Activated CD4-positive, alpha-beta T cell treated with anti-CD3 and anti-CD28 coated beads, Interleukin-2, amount 10 ng/mL, durations not matched to agents 24 days and 14 days (primary cell): ENCODE measurements at places on chromosomes 13 and 19.

- H3K27me3 ChIP-seq = no peaks in the 10 kb centered on the region
- H3K4me1 ChIP-seq = no peaks in the 10 kb centered on the region
- H3K36me3 ChIP-seq = peaks cover 65% of the 10 kb centered on the region
- no peak for DNase-seq
Measured at GRCh38 chr13:49464085-49464484, 20.0 kb downstream of the SETDB2 start.

DNA sequence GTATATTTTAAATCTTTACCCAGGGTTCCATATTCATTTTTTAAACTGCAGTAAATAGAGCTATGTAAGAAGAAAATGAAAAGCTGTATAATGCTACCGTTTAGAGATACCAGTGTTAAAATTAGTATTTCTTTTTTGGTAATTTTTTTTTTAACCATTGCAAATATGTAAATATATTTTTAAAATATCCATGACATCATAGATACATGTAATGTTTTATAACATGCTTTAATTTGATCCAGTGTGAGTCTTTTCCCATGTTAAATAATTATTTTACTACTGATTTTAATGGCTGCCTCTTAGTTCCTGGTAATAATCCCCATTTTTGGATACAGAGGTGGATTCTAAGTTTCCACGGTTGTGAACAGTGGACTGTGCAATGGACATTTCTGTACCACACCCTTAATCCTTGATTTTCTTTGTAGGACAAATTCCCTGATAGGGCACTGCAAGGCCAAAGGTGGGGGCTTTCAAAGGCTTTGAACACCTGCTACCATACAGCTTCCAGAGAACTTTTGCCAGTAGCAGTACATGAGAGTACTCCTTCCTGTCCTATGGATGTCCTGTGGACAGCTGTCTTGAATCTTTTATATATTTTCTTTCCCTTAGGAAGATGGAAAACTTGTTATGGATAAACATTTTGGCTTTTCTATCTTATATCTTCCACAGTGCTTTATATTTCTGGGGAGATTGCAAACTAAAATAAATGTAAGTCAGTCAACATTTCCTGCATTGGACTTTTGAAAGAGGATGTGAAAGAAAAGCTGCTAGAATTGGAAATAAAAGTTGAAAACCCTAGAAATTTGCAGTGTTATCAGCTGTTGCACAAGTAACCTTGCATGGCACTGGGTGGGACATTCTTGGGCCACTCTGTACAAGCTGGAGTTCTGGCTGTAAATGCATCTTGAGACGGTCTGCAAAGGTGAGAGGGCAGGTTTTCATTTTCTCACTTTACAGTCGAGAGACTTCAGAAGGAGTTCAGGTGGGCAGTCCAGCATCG, 46.8 kb downstream of the ARHGEF7 start:
- H3K36me3 ChIP-seq = peaks cover 58% of the 10 kb centered on the region
- no peaks in the 10 kb centered on the region for H3K27me3 ChIP-seq

DNA sequence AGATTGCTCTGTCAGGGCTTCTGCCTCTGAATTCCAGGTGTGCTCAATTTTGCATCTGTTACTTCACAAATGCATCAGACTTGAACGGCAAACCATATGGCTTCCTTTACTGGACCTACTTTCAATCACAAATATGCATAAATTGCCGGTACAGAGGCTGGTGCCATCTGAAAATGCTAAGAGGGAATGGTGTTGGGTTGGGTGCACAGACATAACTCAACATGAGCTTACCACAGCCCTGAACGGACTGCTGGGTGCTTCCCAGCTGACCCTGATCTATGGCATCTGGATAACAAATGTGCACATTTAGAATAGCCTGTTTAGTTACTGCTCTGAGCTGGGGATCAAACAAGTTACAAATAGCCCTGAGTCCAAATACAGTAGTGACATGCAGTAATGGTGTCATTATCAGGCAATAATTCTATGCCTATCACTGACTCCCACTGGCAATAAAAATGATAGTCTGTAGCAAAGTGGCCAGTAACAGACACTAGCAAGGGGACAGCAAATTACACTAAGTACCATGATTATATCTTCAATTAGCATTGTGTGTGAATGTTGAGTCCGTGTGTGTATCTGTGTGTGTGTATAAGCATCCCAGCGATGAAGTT, 927.3 kb downstream of the DIAPH3 start:
- no peak overlapping the region for H3K4me3 ChIP-seq
- no peak overlapping the region for H3K27ac ChIP-seq
- H3K36me3 ChIP-seq = no peaks in the 10 kb centered on the region
- DNase-seq = no peak
- no peaks in the 10 kb centered on the region for H3K4me1 ChIP-seq
- H3K27me3 ChIP-seq = no peaks in the 10 kb centered on the region

GRCh38 chr13:114298866-114299265, 15.4 kb upstream of the CHAMP1 start:
- no peaks in the 10 kb centered on the region for H3K27me3 ChIP-seq
- no peak overlapping the region for H3K4me3 ChIP-seq
- H3K27ac ChIP-seq = no peak overlapping the region
- no peaks in the 10 kb centered on the region for H3K4me1 ChIP-seq
- DNase-seq = no peak

- no peaks in the 10 kb centered on the region for H3K4me1 ChIP-seq
- no peak overlapping the region for H3K27ac ChIP-seq
- no peak for DNase-seq
- H3K4me3 ChIP-seq = no peak overlapping the region
Measured at GRCh38 chr13:114024603-114025404, 50.9 kb upstream of the C13orf46 start.

DNA sequence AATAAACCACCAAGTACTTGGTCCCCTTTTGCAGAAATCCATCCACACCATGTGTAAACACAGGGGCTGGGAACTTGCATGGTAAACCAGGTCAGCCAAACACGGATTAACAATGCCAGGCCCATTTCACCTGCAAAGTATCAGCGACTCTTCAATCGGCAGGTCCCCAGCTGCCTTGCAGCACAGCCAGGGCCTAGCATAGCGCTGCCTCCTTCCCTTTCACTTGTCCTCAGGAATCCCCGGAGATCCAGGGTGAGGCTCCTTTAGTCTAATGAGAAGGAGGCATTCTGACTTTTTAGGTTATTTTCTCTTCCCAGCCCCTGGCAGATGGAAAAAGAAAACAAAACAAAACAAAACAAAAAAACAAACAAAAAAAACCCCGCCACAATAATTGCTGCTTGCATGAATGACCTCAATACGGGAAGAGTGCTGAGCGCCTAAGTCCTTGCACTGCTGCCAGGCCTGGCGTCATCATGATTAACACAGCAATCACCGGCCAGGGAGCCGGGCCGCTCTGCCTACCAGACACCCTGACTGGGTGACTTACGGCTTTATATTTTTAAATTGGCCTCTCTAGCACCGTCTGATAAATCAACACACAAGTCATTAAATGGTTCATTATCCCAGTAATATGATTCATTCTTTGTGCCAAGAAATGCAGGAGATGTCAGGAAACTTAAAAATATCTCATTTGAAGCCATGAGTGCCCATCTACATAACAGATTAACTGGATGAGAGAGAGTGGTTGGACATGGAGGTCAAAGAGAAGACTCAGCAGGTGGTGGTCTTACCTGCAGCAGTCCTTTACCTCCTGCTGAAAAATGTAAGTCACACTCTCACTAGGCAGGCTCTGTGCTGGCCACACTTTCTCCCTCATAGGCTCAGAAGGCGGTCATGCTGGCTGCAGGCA, 692.7 kb downstream of the UQCRFS1 start:
- H3K27ac ChIP-seq = no peak overlapping the region
- no peaks in the 10 kb centered on the region for H3K36me3 ChIP-seq
- no peaks in the 10 kb centered on the region for H3K4me1 ChIP-seq
- peak; percentile 43 for DNase-seq
- no peaks in the 10 kb centered on the region for H3K27me3 ChIP-seq

DNA sequence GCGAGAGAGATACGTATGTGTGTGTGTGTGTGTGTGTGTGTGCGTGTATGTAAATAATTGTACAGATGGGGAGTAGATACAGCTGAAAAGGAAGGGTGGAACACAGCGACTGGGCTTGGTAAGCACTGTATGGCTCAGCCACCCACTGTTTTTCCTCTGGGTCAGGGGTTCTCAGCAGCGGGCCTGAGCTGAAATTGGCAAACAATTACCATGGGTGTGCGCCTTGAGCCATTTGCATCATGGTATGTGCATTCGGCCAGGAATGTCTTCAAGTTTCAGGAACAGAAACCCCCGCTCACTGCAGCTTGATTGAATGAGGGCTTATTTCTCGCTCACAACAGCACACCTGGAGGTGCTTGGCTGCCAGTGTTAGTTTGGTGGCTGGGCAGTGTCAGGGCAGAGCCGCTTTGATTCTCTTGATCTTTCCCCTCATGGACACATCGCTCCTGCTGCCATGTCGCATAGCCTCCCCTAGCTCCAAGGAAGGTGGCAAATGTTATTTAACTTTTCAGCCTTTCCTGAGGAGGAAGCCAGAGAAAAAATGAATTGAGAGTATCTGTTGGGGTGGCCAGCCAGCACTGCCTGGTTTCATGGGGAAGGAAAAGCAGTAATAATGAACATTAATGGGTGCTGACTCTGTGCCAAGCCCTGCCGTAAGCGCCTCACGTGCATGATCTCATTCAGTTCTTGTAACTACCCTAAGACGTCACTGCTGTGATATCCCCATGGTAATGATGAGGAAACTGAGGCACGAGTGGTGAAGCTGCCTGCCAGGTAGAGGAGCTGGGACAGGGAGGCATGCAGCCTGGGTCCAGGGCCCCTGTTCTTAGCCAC, 126.9 kb downstream of the SIPA1L3 start:
- no peaks in the 10 kb centered on the region for H3K27me3 ChIP-seq
- peaks cover 5% of the 10 kb centered on the region for H3K36me3 ChIP-seq
- no peak for DNase-seq
- no peak overlapping the region for H3K4me3 ChIP-seq
- no peaks in the 10 kb centered on the region for H3K4me1 ChIP-seq

DNA sequence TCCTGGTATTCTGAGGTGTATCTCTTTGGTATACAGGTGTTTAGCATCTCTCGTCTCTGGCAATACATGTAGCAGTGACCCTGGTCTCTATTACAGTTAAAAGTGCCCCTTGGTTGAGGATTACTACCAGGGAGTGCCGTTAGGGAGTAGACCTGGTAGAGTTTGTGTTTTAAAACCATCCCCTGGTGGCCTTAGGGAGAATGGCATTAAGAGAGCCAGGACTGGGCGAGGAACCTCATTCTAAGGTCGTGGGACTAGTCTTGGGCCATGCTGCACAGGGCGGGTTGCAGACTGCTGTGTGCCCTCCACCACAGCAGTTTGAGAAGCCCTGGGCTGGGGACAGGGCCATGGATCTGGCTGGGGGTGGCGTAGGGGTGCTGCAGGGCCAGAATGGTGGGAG, 35.0 kb downstream of the B3GLCT start:
- no peak overlapping the region for H3K27ac ChIP-seq
- no peaks in the 10 kb centered on the region for H3K4me1 ChIP-seq
- no peaks in the 10 kb centered on the region for H3K36me3 ChIP-seq
- no peaks in the 10 kb centered on the region for H3K27me3 ChIP-seq
- no peak overlapping the region for H3K4me3 ChIP-seq
- no peak for DNase-seq

- no peaks in the 10 kb centered on the region for H3K27me3 ChIP-seq
- DNase-seq = no peak
- H3K4me1 ChIP-seq = peaks cover 85% of the 10 kb centered on the region
Measured at GRCh38 chr13:40615619-40616018, 50.8 kb downstream of the FOXO1 start.

- no peak overlapping the region for H3K27ac ChIP-seq
- peak; percentile 58 for DNase-seq
- no peaks in the 10 kb centered on the region for H3K27me3 ChIP-seq
- H3K36me3 ChIP-seq = no peaks in the 10 kb centered on the region
Measured at GRCh38 chr19:15962319-15962718, 13.5 kb downstream of the OR10H4 start.

DNA sequence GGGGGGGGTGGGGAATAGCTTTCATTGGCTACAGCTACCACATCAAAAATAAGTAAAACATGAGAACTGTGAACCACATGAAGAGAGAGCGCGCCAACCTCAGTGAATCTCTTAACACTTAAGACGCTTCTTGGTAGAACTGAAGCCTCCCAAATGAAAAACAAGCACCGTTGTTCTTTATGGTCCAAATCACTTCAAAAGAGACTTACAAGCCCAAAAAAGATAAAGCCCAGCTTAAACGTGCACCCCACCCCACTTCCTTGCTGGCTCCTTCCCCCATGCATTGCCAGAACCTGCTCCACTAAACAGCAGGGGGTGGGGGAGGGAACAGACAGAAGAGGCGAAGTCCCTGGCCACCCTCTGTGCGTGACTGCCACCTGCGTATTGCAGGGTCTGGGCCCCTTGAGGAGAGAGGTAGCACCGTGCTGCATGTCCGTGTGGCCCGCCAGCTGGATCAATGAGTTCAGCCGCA, 479.1 kb downstream of the FOXO1 start:
- peak overlapping the region; percentile 92 for H3K27ac ChIP-seq
- H3K27me3 ChIP-seq = no peaks in the 10 kb centered on the region
- no peaks in the 10 kb centered on the region for H3K36me3 ChIP-seq
- peak; percentile 92 for DNase-seq
- peaks cover 73% of the 10 kb centered on the region for H3K4me1 ChIP-seq

GRCh38 chr13:97256343-97256783, 34.2 kb downstream of the MBNL2 start:
- DNase-seq = peak; percentile 55
- H3K27ac ChIP-seq = peak overlapping the region; percentile 84
- H3K4me1 ChIP-seq = peaks cover 58% of the 10 kb centered on the region

GRCh38 chr13:80577926-80578670, 237.2 kb upstream of the SPRY2 start:
- H3K27me3 ChIP-seq = no peaks in the 10 kb centered on the region
- no peak overlapping the region for H3K27ac ChIP-seq
- no peaks in the 10 kb centered on the region for H3K36me3 ChIP-seq
- no peaks in the 10 kb centered on the region for H3K4me1 ChIP-seq

DNA sequence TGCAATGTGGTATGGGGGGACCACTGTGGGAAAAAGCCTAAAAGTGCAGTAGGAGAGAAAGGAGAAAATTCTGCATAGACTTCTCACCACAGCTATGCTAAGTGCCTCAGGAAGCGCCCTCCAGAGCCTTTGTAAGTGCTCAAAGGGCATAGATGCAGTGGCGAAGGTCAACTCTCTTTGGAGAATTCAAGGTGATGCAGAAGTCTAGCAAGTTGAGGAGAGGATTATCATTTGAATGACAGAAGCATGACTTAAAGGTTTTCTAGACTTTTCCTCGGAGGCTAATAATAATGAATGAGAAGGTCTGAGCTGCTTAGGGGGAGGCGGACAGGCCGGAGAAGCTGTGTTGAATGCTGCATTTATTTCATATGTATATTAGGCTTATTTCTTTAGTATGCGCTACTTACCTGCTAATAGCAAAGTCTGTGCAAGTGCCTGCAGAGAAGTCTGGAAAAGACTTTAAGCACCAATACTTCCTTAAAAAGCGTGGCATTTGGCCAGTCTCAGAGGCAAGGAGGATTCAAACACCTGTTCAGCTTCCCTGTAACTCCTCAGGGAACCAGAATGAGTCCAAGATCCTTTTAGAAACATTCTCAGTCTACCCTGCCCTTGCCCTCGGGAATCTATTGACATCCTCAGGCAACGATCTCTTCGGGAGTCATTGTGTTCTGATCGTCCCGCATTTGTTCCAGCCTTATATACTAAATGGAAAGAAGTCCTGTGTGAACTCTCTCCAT, 56.2 kb downstream of the FLT1 start:
- H3K27me3 ChIP-seq = no peaks in the 10 kb centered on the region
- H3K4me3 ChIP-seq = no peak overlapping the region
- H3K4me1 ChIP-seq = peaks cover 2% of the 10 kb centered on the region
- H3K27ac ChIP-seq = no peak overlapping the region

GRCh38 chr19:2096034-2096479, at the start of gene MOB3A:
MOB3A (minus strand) TSS chr19:2096326; CDS start chr19:2078560, 17,766 bp downstream.
- peak; percentile 97 for DNase-seq
- peak within 1 kb of the TSS; percentile 94 for H3K27ac ChIP-seq
- H3K36me3 ChIP-seq = peaks cover 31% of the 10 kb centered on the region
- H3K4me1 ChIP-seq = peaks cover 25% of the 10 kb centered on the region
- peak within 1 kb of the TSS; percentile 90 for H3K4me3 ChIP-seq
